Stimulated activated CD8-positive, alpha-beta memory T cell treated with anti-CD3 and anti-CD28 coated beads, Interleukin-7, amount 100 ng/mL, for 1 hour (primary cell): ENCODE measurements at places on chromosomes 7 and 10.

DNA sequence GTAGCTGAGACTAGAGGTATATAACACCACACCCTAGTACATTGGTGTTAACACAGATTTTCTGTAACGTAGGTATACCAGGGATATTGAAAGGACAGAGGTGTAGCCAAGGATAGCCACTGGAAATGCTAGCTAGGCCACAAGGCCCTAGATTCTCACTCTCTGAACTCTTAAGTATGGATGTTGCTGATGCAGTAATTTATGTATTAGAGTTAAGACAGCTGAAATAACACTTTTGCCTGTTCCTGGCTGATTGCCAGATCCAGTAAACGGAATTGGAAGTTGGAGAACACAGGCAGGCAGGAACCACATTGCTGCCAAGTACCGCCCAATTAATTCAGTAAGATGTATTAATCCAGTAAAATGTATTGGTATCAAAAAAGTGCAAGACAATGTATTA, 1.8 kb downstream of the CALU start:
- DNase-seq: no peak

DNA sequence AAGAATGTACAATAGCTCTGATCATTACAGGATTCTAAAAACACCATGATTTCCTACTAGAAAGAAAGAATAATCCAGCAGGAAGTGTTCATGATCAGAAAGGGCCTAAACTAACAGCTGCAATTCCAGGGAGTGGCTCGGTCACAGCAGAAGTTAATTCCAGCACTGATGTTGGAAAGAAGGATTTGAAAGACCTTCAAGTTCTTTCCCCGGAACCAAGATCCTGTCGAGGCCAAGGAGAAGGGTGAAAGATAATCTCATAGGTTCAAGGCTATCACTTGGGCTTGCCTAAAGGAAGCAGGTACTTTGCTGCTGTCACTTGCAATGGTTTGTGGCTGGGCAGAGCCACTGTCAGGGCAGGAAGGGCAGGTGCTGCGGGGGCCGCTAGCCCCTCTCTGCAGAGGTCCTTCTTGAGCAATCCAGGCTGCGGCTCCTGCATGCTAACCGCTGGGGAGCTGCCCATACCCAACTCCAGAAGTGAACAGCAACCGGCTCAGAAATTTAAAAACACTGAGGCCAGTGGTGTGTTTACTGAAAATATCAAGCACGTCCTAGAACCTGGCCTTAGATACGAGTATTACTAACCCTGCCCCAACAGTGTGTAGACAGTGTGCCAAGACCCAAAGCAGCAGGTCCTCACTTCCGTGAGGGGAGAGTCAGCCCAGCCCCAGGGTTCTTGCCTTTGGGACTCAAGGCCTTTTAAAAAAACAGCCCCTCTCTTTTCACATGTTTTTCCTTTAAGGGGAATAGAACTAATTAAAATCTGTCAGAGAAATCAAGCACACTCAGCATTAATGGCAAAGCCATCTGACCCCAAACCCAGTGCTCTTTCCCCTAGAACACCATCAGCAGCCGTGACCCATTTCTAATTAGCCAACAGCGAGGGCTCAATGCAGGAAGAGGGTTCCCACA, 76.8 kb downstream of the VIPR2 start:
- DNase-seq: no peak

DNA sequence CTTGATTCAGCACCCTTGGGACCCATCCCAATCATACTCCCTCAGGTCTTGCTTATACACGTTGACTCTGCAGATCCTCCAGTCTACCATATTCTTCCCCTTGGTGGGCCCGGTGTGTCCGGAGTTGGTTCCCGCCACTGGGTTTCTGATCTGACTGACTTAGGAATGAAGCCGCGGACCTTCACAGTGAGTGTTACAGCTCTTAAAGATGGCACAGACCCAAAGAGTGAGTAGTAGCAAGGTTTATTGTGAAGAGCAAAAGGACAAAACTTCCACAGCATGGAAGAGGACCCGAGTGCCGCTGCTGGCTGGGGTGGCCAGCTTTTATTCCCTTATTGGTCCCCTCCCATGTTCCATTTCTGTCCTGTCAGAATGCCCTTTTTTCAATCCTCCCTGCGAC, 5.9 kb upstream of the GDF10 start:
- no peak for DNase-seq

DNA sequence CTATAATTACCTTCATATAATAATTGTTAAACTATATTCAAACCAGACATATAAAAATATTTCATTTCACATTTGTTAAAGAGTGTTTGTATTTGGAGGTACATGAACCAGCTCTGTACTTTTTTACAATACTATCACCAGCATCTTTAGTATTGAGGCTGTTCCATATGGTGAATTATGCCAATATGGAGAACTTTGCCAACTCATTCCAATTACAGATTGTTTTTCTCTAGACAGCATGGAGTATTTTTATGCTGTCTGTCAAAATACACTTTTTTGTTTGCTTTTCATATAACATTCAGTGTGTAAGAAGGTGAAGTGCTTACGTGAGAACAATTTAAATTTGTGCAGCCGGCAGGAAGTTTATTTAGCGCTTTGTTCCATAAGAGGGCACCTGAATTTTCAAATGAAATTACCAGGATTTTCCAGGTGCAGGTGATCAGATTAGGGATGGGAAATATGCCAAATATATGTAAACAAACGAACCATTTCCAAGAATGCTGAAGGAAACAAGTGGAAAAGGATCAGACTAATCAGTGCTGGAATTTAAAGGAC, 54.9 kb downstream of the SEMA3E start:
- no peak for DNase-seq

- no peak for DNase-seq
Measured at GRCh38 chr7:102451371-102452054, 13.2 kb downstream of the ALKBH4 start.

DNA sequence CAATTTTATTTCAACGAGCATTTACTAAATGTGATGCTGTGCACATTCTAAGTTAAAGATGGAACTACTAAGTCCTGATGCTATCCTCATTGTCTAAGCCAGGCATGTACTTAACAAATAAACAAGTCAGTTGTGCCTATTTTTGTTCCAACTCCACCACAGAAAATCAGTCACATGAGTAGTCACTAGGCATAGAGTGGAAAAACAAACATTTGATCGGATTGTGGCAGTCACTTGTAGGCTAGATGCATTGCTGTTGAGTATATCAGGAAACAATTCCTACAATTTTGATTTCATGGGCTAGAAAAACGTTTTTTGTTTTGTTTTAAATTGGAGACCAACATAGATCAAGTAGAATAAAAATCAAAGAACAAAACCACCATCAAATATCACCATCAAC, 177.6 kb upstream of the SLC25A13 start:
- DNase-seq: no peak

GRCh38 chr7:100573691-100574361, at the start of gene SAP25:
SAP25 (minus strand) TSS chr7:100573900; CDS start chr7:100573742, 158 bp downstream.
- no peak for DNase-seq

DNA sequence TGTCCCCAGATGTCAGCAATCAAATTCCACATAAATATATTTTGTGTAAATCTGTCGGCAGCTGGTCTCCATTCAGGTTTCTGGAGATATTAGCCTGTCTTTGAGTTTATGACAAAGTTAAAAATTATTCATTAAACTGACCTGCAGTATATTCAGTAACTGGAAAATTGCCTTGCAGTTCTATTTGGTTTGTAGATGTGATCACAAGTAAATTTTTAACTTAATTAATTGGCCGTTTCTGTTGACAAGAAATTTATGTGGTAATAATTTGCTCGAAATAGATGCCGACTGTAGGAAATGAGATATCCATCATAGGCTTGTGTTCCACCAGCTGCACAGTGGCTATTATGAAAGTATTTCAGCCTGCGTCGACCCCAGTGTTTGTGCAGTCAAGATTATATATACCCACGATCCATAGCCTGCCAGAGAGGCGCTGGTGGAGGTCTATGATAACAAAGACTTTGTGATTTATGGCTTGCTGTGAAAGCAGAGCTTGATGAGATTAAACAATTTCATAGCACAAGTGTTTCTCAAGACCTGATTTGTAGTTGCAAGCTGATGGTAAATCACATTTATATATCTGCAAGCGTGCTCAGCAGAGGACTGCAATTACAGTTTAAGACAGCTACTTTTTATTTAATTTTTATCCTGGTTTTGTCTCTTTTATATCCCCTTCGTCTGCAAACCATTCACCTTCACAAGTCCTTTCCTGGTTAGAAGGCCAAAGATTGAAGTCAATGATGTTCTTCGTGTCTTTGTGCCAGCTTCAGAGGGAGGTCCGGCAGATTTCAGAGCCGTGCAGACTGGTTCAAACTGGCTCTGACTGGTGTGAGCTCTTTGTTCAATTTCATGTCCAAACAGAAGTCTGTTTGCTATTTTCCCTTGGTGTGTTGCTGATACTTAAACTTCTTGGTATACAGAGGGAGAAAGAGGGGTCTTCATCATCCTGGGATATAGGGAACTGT, 850.9 kb downstream of the LRMDA start:
- no peak for DNase-seq

DNA sequence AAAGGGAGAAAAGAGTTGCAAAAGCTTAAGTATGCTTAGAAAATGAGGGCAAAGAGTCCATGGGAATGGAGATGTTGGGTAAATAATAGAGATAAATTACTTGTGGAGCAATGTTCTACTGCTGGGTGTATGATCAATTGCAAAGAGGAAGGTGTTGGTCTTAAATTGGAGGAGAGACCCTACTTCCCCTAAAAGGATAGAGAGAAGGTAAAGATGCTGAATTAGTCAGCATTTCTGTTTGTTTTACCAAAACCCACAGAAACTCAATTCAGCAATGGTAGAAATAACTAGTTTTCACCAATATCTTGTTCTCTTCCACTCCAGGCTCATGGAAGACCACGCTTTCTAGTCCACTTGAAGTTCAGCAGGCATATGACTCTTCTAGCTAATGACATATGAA, 32.1 kb downstream of the ASB4 start:
- DNase-seq: no peak
